ENCODE measurements at places on chromosomes 7 and 10.

- no peaks in the 10 kb centered on the region for H3K27me3 ChIP-seq
- no peaks in the 10 kb centered on the region for H3K4me1 ChIP-seq
- no peaks in the 10 kb centered on the region for H3K36me3 ChIP-seq
- H3K4me3 ChIP-seq = no peak overlapping the region
Observed at GRCh38 chr7:51104278-51104677, 212.3 kb downstream of the COBL start.

GRCh38 chr10:132981746-132982145 is 39.4 kb upstream of the CFAP46 start:
- H3K27ac ChIP-seq = no peak overlapping the region
- H3K4me3 ChIP-seq = no peak overlapping the region
- no peak for DNase-seq
- no peaks in the 10 kb centered on the region for H3K27me3 ChIP-seq
- H3K4me1 ChIP-seq = no peaks in the 10 kb centered on the region
- H3K36me3 ChIP-seq = no peaks in the 10 kb centered on the region

- H3K4me1 ChIP-seq = no peaks in the 10 kb centered on the region
- DNase-seq = no peak
- H3K27me3 ChIP-seq = no peaks in the 10 kb centered on the region
Observed at GRCh38 chr10:103836861-103837260, 18.5 kb downstream of the SH3PXD2A start.

DNA sequence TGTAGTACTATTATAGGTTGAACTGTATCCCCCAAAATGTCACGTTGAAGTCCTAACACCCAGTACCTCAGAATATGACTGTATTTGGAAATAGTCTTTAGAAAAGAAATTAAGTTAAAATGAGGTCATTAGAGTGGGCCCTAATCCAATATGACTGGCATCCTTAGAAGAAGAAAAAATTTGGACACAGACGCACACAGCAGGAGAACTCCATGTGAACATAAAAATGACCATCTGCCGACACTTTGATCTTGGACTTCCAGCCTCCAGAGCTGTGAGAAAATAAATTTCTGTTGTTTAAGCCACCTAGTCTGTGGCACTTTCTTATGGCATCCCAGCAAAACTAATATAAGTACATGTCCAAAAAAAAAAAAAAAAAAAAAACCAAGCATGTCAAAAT is 225.8 kb downstream of the PARD3 start:
- DNase-seq = no peak
- no peak overlapping the region for H3K4me3 ChIP-seq
- H3K27me3 ChIP-seq = no peaks in the 10 kb centered on the region
- no peak overlapping the region for H3K27ac ChIP-seq

- no peaks in the 10 kb centered on the region for H3K4me1 ChIP-seq
- peak; percentile 22 for DNase-seq
- H3K4me3 ChIP-seq = no peak overlapping the region
- no peak overlapping the region for H3K27ac ChIP-seq
- no peaks in the 10 kb centered on the region for H3K27me3 ChIP-seq
- H3K36me3 ChIP-seq = no peaks in the 10 kb centered on the region
Observed at GRCh38 chr7:159027056-159027788, 117.4 kb downstream of the VIPR2 start.

DNA sequence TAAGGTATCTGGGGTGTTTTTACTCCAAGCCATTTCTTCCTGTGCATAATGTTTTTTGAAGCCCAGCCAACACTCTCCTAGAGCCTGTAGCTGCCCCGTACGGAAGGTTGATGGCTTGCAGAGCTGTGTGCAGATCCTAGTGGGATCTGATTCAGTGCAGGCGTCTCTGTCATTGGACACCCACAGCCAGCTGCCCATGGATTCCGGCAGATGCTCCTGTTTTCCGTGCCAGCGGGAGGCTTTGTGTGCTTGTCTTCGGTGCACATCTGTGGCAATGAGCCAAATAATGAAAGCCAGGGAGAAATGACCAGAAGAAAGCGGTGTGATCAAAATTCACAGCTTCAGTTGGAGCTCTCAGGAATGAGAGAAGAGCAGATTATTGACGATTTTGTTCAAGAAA is 426.4 kb downstream of the TYW1 start:
- no peaks in the 10 kb centered on the region for H3K4me1 ChIP-seq
- no peak overlapping the region for H3K4me3 ChIP-seq
- H3K27ac ChIP-seq = no peak overlapping the region
- no peak for DNase-seq

DNA sequence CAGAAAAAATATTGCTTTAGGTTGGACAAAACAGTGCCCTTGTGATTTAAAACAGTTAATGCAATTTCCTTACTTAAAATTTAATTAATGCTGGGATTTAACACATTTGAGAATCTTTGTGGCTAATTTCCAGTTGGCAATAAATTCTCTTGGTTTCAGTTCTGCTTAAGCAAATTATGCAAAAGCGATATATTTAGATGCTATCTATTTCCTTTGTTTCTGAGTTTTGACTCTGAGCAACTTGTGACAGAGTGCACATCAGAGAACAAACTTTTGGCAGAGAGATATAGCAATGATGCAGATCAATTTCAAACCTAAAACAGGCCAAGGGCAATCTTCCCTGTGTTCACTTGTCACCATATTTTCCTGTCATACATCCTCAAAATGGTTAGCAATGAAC is 933.6 kb upstream of the ZWINT start:
- DNase-seq = no peak
- no peaks in the 10 kb centered on the region for H3K36me3 ChIP-seq
- H3K4me3 ChIP-seq = no peak overlapping the region
- H3K4me1 ChIP-seq = no peaks in the 10 kb centered on the region
- H3K27me3 ChIP-seq = no peaks in the 10 kb centered on the region

DNA sequence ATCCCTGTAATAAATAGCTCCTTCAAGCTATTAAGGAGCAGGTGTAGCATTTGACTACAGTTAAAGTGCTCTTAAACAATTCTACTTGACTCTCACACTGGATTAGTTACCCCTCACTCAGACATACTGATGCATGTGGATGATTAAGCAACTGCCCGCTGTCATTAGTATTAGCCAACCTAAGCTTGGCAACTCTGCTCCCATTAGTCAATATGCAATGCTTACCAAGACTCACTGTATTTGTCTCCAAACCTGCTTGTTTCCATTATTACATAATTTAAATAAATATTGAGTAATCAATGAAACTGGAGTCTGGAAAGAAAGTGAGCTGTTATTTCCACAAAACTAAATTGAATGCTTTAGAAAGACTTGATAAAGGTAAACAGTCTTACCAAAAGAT is 144.0 kb upstream of the ASAH2 start:
- H3K36me3 ChIP-seq = no peaks in the 10 kb centered on the region
- no peaks in the 10 kb centered on the region for H3K27me3 ChIP-seq
- H3K4me3 ChIP-seq = no peak overlapping the region
- H3K4me1 ChIP-seq = no peaks in the 10 kb centered on the region
- DNase-seq = no peak
- H3K27ac ChIP-seq = no peak overlapping the region

GRCh38 chr10:127964621-127965020 is 57.7 kb downstream of the PTPRE start:
- H3K4me3 ChIP-seq = no peak overlapping the region
- H3K27me3 ChIP-seq = no peaks in the 10 kb centered on the region
- H3K36me3 ChIP-seq = no peaks in the 10 kb centered on the region
- DNase-seq = no peak
- H3K27ac ChIP-seq = no peak overlapping the region

DNA sequence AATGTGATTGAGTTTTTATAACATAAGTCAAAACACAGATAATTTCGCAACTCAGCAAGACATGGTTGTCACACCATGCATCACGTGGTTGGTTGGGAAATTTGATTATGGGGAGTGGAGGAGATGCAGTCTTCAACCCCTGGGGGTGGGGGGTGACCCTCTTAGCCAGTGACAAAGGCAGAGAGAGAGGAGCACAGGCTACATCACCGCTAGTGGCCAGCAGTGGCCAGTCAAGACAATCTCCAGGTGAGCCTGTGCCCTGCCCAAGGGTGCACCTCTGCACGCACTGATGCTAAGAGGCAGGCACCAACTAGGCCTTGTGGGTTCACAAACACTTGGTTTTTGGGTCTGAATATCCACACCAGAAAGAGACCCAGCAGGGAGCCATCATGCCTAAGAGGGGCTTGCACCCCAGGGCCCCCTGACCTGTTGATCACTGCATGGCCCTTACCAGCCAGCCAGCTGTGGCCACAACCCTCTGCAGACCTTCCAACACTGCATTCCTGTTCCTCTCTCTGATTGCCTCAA is 244.4 kb downstream of the FANK1 start:
- H3K27ac ChIP-seq = no peak overlapping the region
- no peaks in the 10 kb centered on the region for H3K27me3 ChIP-seq
- no peaks in the 10 kb centered on the region for H3K36me3 ChIP-seq

- H3K27me3 ChIP-seq = no peaks in the 10 kb centered on the region
- no peaks in the 10 kb centered on the region for H3K4me1 ChIP-seq
- peak overlapping the region; percentile 78 for H3K27ac ChIP-seq
- H3K36me3 ChIP-seq = no peaks in the 10 kb centered on the region
- DNase-seq = peak; percentile 58
- peak overlapping the region; percentile 17 for H3K4me3 ChIP-seq
Observed at GRCh38 chr7:15839416-15840100, 153.1 kb upstream of the MEOX2 start.

- no peak overlapping the region for H3K27ac ChIP-seq
- no peak overlapping the region for H3K4me3 ChIP-seq
- no peaks in the 10 kb centered on the region for H3K27me3 ChIP-seq
- DNase-seq = no peak
Observed at GRCh38 chr10:1160561-1161314, 104.6 kb downstream of the WDR37 start.
